Kidney (tissue), 22 donors: ENCODE measurements at places on chromosomes 6 and 20. TPM values are rescaled to one million over a fixed set of nuclear protein-coding genes. Genes with fewer than 3 reads are reported as not detected.

The GPR63 gene
- total RNA-seq, result 0.69 TPM

The CYP24A1 gene
- 39.0 TPM for total RNA-seq

The TM9SF4 gene
- 52.0 TPM for total RNA-seq

The TBXT gene
- not detected for total RNA-seq

The F13A1 gene
- 275 TPM for total RNA-seq

The DEFB132 gene
- not detected for total RNA-seq

The PDE7B gene
- 15.4 TPM for total RNA-seq

The PHACTR2 gene
- total RNA-seq, result 56.1 TPM

The EEF1A1 gene
- total RNA-seq, result 10,277 TPM

The PI3 gene
- 8.7 TPM for total RNA-seq

The ACOT13 gene
- 15.3 TPM for total RNA-seq

The PAK5 gene
- 0.13 TPM for total RNA-seq

The CTAGE9 gene
- total RNA-seq, result not detected

The HLA-DQA2 gene
- total RNA-seq, result 6.4 TPM

The CNR1 gene
- total RNA-seq, result 4.8 TPM

The TMEM30A gene
- 101 TPM for total RNA-seq

The WFDC10B gene
- total RNA-seq, result 0.60 TPM

The HMGCLL1 gene
- 0.94 TPM for total RNA-seq

The RRP36 gene
- 49.2 TPM for total RNA-seq

The SLC22A2 gene
- 27.9 TPM for total RNA-seq

The BIRC7 gene
- 4.0 TPM for total RNA-seq
